ENCODE measurements at places on chromosomes 5 and 9. TPM values are rescaled to one million over a fixed set of nuclear protein-coding genes. Genes with fewer than 3 reads are reported as not detected.

Gene SLC45A2
- not detected for total RNA-seq

- DNase-seq = no peak
Measured at GRCh38 chr5:97096191-97096590, 46.2 kb downstream of the LIX1 start.

- DNase-seq = peak; percentile 84
Measured at GRCh38 chr9:96486386-96487028, 36.5 kb downstream of the HABP4 start.

DNA sequence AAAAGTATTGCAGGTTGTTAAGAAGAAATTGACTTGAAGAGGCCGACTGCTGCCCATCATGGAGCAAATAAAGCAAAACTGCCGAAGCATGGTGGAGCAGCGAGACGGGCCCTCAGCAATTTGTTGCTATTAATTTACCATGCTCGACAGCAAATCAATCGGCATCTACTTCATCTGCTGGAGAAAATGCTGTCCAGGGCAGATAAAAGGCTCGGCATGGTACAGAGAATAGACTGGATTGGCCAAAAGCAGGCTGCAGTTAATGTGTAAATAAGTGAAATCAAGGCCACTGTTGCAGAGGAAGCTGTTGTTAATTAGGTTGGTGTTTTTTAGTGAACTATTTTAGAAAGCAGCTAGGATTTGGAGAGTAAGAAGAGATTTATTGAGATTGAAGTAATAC is 8.3 kb downstream of the TLE4 start:
- DNase-seq = no peak

Gene SOHLH1
- total RNA-seq = not detected

- DNase-seq = no peak
Measured at GRCh38 chr5:13581914-13582313, 362.6 kb downstream of the DNAH5 start.
